ENCODE measurements at places on chromosomes 2 and 18.

DNA sequence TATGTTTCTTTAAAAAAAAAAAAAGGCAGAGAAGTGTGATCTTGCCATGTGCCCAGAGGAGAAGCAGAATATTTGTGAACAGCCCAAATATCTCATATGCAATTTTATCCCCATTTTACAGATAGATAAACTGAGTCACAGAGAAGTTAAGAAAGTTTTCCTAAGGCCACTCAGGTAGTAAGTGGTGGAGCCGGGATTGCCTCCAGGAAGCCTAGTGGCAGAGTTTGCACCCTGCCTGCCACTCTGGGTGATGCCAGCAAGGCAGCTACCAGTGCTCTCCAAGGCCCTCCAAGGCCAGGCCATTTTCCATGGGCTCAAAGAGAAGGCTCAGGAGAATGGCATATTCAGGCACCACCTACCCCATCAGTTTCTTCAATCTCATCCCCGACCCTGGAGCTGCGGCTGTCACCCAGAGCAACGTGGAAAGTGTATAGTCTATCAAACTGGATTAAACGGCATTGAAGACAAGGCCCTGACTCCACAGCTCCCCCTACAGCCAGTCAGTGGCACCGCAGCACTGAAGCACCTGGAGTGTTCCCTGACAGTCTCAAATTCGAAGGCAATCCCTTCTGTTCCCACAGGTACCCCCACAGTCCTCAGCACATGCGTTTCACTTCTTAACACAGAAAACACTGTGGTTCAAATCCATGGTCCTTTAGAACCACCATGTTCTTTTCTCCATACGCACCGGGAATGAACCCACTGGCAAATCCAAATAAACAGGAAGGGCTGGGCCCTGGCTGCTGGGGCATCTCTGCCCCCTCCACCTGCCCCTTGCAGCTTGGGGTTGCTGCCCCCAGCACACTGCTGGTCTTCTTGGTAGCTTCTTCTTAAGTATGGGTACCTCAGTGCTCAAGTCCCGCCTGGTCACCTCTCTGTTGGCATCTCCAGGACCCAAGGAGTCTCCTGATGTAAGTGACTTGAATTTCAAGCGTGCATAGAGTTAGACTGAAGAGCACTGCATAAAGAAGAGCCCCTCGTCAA is 175.3 kb downstream of the INHBB start:
- peak; percentile 80 for DNase-seq

GRCh38 chr18:73009691-73010090 is 141.9 kb upstream of the NETO1 start:
- DNase-seq = no peak

DNA sequence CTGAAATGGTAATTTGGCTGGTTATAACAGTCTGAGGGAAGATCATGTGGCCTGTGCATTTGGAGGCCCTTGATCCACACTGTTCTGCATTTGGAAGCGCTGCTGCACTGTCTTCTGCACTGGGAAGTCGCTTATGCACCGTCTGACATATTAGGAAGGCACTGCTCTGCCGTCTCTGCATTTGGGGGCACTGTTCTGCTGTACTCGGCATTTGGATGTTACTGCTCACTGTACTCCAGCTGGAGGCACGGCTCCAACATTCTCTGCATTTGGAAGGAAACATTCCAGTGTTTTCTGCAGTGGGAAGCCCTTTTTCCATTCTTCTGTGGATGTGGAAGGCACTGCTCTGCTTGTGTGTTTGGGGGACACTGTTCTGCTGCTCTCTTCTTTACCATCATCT is 9.6 kb upstream of the PROM2 start:
- peak; percentile 23 for DNase-seq

- no peak for DNase-seq
Measured at GRCh38 chr2:54949431-54949830, 100.8 kb downstream of the RTN4 start.

DNA sequence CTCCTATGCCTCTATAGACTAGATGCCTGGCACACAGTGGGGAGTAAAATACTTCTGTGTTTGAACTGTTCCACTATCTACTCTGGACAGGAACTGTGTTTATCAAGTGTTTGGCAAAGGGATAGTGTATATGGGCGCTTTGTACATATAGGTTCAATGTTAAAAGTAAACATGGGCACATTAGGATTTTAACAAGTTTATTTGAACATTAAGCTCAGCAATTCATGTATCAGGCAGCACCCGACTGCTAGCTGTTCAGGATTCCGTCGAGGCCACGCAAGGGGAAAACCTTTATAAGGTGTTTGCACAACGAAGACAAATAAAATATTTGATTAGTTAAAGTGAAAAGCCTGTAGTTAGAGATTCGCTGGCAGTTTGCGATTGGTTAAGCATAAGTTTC is 43.4 kb upstream of the ROCK2 start:
- DNase-seq = no peak

GRCh38 chr18:3027370-3027891 is 14.5 kb upstream of the LPIN2 start:
- no peak for DNase-seq

DNA sequence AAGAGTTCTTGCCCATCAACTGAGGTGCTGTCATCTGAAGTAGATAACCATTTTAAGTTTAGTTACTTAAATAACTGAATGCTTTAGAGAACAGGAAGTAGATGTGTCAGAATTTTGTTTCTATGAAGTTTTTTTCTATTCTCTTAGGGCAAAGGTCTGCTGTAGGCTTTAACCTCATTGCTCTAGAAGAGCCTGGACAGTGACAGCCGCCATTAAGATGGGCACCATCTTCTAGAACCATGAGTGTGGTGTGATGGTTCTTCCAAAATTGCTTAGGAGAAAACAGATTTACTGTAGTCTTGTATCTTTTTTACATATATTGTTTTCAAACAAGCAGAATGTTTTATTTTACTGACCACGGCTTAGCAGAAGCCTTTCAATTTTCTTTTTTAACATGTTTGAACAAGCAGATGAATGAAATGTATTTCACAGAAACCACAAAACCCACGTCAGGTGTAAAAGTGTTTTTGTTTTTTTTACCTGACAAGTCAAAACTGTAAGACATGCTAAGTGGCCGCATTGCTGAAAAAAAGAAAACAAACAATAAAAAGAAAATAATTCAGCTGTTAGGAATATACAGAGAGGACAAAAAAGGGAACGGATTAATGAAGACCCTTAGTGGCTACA is 77.9 kb downstream of the PRELID3A start:
- DNase-seq = no peak

GRCh38 chr2:16128746-16129610 is 188.6 kb downstream of the MYCN start:
- no peak for DNase-seq

GRCh38 chr2:240799033-240799820 is 20.8 kb downstream of the KIF1A start:
- DNase-seq = peak; percentile 34

DNA sequence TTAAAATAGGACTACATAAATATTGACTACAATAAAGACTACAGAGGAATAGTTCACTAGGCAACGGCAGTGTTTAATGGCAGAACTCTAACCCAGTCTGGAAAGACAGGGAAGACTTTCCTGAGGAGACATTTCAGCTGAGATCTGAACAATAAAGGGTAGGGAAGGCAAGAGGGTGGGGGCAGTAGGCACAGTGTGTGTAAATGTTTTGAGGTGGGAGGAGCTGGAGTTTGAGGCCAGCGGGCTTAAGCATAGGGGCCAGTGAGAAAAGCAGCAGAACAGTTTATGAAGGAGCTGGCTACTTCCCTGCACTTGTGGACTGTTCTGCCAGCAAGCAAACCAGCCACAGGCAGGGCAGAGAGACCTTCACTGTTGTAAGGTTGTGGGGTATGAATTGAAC is 76.6 kb upstream of the UGP2 start:
- no peak for DNase-seq

DNA sequence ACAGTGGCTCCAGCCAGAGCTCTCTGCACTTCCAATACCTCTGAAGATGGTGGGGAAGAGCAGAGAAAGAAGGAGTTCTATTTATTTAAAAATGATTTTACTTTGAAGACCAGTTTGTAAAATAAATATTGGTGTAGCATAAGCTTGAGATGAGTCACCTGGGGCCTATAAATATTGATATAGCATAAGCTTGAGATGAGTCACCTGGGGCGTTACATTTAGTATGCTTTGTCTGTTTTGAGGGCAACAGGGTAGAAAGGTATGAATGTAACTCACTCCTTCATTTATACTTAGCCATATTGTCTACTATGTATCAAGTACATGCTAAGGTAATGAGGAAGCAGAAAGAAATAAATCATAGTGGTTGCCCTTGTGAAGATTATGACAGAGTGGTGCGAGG is 7.7 kb upstream of the SULT1C4 start:
- no peak for DNase-seq

- DNase-seq = no peak
Measured at GRCh38 chr2:190169221-190170072, 106.9 kb upstream of the MSTN start.

DNA sequence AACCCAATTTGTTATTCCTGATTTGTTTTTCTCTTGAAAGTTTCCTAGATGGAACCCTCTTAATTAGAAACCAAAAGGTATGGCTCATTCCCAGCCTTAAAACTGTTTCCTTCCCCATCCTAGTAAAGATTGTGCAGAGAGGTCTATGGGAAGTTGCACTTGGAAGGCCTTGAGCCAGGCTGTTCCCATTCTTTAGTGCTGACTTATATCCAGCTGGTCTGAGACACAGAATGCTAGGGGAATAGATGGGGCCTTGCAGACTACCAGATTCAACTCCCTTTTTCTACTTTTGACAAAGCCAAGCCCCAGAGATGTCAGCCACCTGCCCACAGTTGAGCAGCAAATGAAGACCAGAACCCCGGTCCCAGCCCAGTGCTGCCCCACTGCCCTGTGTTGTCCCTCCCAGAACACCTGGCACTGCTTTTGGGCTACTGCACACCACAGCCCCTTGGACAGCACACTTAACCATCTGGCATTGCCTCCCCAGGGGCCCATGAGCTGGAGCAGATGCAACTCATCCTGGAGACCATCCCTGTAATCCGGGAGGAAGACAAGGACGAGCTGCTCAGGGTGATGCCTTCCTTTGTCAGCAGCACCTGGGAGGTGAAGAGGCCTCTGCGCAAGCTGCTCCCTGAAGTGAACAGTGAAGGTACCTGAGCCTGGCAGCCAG is 98.2 kb downstream of the MRO start:
- no peak for DNase-seq

- DNase-seq = no peak
Measured at GRCh38 chr2:27776097-27776496, 4.6 kb downstream of the MRPL33 start.

DNA sequence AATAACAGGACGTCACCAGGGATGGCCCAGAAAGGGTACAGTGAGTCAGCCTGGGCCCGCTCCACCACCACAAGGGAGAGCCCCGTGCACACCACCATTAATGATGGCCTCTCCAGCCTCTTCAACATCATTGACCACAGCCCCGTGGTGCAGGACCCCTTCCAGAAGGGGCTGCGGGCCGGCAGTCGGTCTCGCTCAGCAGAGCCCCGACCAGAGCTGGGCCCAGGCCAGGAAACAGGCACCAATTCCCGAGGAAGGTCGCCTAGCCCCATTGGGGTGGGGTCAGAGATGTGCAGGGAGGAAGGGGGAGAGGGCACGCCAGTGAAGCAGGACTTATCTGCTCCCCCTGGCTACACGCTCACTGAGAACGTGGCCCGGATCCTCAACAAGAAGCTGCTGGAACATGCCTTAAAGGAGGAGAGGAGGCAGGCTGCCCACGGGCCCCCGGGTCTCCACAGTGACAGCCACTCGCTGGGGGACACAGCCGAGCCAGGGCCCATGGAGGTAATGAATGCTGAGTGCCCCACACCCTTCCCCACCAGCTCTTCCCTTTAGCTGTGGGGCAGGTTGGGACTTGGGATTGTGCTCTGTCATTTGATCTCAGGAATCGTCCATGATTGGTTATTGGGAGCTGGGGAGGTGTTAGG is 120.5 kb downstream of the MTCL1 start:
- DNase-seq = no peak

- DNase-seq = no peak
Measured at GRCh38 chr2:108605947-108606346, 71.7 kb downstream of the LIMS1 start.

GRCh38 chr2:195269220-195269619 is 387.8 kb upstream of the SLC39A10 start:
- peak; percentile 45 for DNase-seq

GRCh38 chr2:225630824-225631533 is 231.5 kb downstream of the NYAP2 start:
- no peak for DNase-seq

- DNase-seq = no peak
Measured at GRCh38 chr2:160783474-160783873, 289.9 kb upstream of the RBMS1 start.

- DNase-seq = no peak
Measured at GRCh38 chr18:35155398-35156117, 85.3 kb upstream of the ZNF397 start.

All from posterior vena cava (tissue), 2 donors.